OCI-LY7 (cell line): ENCODE measurements at places on chromosomes 4 and X. TPM values are rescaled to one million over a fixed set of nuclear protein-coding genes. Genes with fewer than 3 reads are reported as not detected.

Gene GPR101
- not detected in 2 replicates for total RNA-seq

Gene ARSJ
- total RNA-seq: not detected in 2 replicates

DNA sequence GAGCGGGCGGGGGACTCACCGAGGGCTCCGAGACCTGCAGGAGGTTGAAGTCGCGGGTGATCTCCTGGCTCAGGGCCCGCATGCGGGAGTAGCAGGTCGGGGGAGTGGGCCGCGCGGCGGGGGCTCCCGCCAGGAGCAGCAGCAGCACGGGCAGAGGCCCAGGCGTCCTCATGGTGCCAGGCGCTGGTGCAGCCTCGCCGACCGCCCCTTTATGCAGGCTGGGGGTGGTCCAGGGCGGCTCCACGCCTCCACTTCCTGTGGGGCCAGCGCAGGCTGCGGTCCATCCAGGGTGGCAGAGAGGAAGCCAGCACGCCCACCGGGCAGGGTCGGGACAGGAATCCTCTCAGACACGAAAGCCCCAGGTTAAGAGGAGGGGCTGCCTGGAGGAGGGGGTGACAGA is at the start of gene CYTL1:
TSS of gene CYTL1 (minus strand) at position 185 of the 400 bp plus-strand sequence. CDS start at position 172, 13 bp downstream.
- no peak for DNase-seq

GRCh38 chr4:159062381-159062780 is 40.5 kb upstream of the RAPGEF2 start:
- no peak for DNase-seq

DNA sequence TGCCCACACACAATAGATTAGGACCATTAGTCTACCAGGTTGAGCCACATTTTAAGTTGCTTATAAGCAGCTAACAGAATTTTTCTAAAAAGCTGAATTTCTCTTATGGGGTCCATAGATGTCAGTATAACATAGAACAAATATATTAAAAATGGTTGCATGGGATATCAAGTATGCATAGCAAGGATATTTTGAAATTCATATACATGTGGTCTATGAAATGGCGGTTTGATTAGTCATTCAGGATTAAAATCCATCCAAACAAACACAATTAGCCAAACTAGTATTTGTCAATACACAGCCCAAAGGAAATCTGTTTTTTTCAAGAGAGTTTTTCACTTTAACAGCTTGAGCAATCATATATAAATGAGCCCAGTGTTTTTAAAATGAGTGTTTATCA is 33.5 kb upstream of the AMOT start:
- no peak for DNase-seq
